ENCODE measurements at places on chromosomes 7 and 10.

- no peak for DNase-seq
Measured at GRCh38 chr7:151385626-151386300, 24.1 kb downstream of the WDR86 start.

- DNase-seq: no peak
Measured at GRCh38 chr7:94042381-94042780, 38.2 kb upstream of the BET1 start.

- DNase-seq: no peak
Measured at GRCh38 chr10:68402276-68402675, 4.8 kb downstream of the RUFY2 start.

DNA sequence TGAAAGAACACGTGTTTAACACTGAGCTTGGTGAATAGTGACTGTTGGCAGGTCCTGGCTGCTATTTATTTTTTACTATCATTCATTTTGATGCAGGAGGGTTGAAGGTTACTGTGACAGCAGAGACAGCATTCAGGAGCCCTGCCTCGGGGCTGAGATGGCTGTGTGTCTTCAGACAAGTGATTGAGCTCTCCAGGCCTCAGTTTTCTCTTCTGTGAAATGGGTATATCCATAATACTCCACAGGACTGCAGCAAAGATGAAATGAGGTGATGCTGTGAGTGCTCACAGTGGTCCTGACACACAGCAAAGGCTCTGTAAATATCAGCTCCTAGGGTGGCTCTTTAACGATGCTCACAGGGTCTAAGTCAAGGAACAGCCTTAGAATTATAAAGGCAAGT is 295.2 kb downstream of the GFRA1 start:
- no peak for DNase-seq

DNA sequence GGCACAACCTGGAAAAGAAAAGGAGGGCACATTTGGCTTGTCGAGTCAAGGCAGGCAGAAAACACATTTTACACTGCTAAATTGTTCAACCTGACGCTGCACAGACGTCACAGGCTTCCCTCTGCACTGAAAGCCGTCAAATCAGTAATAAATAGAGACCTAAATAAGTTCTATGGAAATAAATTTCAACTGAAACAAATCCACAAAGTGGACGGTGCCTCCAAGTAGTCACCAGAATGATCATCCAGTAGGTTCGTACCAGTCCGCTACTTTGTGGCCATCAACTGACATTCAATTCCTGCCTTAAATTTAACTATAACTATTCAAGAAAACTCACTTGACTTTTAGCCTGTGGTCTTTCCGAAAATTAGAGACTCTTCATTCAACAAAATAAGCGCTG is 49.0 kb downstream of the NPVF start:
- no peak for DNase-seq

DNA sequence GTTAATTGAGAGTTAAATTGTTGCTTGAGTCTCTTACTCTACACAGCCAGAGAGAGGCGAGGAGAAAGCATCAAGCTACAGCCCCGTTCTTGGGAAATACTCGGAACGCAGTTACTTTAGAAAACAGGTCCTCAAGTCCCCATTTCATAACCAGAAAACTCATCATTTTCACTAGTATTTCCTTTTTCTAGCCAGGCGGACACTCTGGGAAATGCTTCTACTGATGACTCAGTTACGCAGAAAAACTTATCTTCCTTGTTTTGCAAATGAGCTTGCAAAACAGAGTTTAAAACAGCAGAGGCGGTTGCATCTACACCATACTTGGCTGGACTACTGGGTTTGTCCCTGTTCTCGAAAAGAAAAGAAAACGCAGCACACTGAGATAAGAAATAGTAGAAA is 111.4 kb upstream of the FGFR2 start:
- no peak for DNase-seq

Measured in progenitor cell of endocrine pancreas (in vitro differentiated cells).